GM12892 (cell line): ENCODE measurements at places on chromosomes 6 and 20.

GRCh38 chr20:34549291-34549928 lies 9.1 kb upstream of the MAP1LC3A start:
- DNase-seq = no peak

DNA sequence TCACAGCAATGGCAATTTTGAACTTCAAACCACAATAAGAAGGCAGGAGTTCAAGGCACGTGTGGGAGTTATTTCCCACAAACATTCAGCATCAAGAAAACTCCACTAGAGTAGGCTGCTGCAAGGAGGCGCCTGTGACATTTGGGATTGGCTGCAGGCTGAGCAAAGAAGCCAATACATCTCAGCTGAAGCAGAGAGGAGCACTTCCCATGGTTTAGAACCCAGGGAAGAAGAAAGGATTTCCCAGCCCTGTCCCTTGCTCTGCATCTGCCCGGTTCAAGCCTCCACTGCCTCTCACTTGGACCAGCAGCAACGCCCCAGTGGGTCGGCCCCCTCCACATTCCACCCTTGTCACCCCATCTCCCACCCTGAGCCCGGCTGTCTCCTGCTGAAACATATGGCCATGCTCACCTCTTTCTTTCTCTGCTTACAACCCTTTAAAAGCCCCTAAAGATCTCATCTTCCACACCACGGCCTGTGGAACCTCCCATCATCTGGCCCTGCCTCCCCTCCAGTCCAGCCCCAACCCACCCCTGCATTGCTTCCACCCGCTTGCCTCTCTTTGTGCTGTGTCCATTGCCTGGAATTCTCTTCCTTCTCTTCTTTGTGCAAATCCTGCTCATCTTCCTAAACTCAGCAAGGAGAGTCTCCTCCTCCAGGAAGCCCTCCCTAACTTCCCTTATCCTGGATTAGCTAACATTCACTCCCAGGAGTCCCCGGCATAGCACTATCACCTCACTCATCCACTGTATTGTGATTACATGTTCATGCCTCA lies 128.3 kb downstream of the ANKRD60 start:
- no peak for DNase-seq

DNA sequence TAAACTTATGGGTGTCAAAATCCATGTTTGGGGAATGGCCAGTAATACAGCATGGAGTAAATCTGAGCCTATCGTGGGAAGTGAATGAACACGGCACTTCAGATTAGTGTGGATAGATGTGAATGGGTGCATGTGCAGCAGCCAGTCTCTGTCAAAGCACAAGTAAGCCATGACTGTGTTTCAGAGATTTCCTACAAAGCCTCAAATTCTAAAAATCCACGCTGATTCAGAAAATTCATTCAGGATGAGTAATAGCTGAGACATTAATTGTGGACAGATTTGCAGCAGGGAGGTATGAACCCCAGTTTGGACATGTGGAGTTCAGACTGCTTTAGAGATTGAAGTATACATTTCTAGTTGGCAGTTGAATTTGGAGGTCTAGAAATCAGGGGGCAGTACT lies 115.1 kb downstream of the QKI start:
- DNase-seq = no peak

- no peak for DNase-seq
These were observed 200.9 kb upstream of the RNF24 start for GRCh38 chr20:4216142-4216735.

DNA sequence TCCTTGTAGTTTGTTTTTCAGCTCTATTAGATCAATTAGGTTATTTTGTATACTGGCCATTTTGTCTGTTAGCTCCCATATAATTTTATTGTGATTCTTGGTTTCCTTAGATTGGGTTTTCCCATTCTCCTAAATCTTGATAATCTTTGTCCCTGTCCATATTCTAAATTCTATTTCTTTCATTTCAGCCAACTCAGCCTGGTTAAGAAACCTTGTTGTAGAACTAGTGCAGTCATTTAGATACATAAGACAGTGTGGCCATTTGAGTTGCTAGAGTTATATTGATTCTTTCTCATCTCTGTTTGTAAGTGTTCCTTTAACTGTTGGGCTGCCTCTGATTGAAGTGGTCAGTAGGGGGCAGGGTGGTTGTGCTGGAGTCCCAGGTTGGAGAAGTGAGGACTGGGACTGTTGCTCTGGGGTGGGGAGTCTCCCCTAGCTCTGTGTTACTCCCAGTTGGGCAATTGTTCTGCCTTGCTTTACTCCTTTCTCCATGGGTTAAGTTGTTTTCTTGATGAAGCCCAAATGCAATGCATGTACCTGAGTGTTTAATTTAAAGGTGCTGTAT lies 98.8 kb upstream of the NRN1 start:
- DNase-seq = no peak
